Amniotic stem cell (primary cell): ENCODE measurements at places on chromosomes 5 and 9.

GRCh38 chr9:126390923-126391322 lies 64.3 kb downstream of the MVB12B start:
- DNase-seq: no peak

DNA sequence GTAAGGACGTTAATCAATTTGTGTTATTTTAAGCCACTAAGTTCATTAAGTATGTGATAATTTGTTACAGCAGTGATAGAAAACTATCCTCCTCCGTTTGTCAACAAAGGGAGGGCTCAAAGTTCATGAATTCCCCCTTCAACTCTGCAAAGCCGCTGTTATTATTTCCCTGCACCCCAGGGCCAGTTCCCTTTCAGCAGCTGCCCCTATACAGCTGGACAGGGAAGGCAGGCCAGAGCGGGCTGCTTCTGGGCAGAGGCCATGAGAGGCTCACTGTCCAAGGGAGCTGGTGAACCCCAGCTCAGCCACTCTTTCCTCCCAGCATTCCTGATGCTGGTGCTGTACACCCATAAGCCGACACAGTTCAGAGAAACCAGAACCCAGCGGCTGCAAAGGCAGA lies 102.4 kb upstream of the GPR151 start:
- DNase-seq: no peak

- DNase-seq: no peak
Observed at GRCh38 chr9:134307674-134308638, 18.3 kb upstream of the RXRA start.

GRCh38 chr5:133750356-133750755 lies 138.0 kb upstream of the FSTL4 start:
- no peak for DNase-seq

DNA sequence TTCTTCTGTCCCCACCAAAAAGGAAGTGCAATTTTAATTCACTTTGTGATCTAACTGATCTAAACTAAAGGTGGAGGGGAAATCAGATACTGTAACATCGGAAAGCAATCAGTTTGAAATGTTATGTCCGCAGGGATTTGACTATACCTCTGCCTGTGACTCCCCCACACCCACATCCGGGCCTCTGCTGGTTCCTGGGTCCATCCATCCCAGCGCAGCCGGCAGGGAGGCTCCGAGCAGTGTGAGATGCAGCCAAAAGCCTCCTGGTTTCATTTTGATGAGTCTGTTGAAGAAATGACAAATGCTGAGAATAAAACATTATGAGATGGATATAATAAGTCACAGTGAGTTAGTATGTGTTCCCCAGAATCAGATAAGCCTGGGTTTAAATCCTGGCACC lies 8.6 kb downstream of the FSTL4 start:
- no peak for DNase-seq

- DNase-seq: no peak
Observed at GRCh38 chr5:147805030-147805454, 22.5 kb upstream of the JAKMIP2 start.

DNA sequence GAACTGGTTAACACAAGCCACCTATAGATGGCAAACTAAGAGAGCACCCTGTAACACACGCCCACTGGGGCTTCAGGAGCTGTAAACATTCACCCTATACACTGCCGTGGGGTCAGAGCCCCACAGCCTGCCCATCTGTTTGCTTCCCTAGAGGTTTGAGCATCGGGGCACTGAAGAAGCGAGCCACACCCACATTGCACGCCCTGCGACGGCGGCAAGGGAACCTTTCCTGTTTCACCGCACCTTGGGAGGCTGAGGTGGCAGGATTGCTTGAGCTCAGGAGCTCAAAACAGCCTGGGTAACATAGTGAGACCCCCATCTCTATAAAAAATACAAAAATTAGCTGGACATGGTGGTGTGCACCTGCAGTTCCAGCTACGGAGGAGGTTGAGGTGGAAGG lies 76.6 kb downstream of the HRH2 start:
- no peak for DNase-seq

- DNase-seq: no peak
Observed at GRCh38 chr9:87798261-87798833, 72.4 kb downstream of the CTSL start.

DNA sequence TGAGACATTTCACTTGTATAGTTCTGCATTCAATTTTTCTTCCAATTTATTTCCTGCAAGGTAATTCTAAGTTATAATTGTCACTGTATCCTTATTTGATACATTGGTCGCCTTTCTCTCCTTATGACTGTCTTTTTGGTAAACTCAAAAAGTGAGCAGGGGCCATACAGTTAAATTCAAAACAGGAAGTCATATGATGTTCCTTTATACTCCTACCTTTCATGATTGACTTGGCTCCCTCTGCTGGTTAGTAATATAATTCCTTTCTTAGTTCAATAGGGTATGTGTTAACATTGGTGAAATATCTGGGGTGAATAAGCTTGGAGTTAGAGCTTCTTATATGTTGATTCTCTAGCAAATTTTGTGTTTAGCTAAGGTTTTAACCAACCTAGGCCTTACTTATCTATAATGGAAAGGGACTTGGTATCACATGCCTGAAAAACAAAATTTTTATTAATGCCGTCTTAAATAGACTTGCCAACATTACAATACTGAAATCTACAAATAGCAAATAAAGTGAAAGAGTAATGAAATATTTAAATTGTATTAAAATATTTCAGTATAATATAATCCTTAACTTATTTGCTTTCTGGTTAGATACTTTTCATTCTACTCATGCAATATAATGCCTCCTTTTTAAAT lies 6.0 kb upstream of the NIPBL start:
- DNase-seq: peak; percentile 67

DNA sequence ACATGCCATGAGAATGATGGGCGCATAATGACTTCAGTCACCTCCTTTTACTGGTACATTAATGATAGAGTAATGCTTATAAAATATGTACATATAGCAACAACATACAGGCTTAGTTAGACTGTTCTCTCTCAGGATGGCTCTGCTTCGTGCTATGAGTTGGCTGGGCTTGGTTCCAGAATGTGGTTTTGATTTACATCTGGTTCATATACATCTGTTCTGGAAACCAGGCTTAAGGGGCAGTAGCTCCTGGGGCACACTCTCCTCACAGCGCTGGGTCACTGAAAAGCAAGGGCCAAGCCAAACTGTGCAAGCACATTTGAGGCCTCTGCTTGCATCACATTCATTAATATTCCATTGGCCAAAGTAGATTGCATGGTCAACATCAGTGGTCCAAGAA lies 44.9 kb downstream of the PCSK1 start:
- DNase-seq: peak; percentile 18

GRCh38 chr5:37837414-37838032 lies 2.3 kb downstream of the GDNF start:
- DNase-seq: peak; percentile 58

- no peak for DNase-seq
Observed at GRCh38 chr5:80745490-80745889, 90.7 kb upstream of the DHFR start.

GRCh38 chr5:41408676-41409443 lies 101.5 kb downstream of the PLCXD3 start:
- DNase-seq: peak; percentile 10

DNA sequence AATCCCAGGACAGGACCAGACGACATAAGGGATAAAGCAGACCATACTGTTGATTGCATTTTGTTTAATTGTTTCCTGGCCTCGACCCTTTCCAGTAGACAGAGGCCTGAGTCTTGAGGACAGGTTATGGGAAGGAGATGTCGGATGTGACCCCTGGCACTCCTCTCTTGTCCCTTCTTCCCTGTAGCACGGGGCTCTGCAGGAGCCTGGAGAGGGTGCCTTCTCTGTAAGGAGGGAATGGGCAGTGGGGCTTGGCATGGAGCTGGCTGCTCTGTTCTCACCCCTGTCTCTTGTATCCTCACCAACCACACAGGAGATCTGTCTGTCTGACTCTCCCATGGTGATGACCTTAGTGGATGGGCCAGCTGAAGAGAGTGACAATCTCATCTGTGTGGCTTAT lies 40.1 kb upstream of the SLC2A8 start:
- DNase-seq: no peak

DNA sequence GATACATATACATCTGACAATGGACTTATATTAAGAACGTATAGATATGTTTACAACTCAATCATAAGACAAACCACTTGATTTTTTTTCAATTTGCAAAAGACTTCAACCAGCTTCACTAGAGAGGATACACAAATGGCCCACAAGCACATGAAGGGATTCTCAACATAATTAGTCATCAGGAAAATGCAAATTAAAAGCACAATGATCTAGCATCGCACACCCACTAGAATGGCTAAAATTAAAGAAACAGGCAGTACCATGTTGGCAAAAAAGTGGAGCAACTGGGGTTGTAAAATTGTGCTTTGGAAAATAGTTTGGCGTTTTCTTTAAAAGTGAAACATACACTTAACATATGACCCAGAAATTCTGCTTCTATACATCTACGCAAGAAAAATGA lies 80.0 kb upstream of the TRIO start:
- DNase-seq: no peak

GRCh38 chr9:19498015-19498414 lies 89.2 kb downstream of the ACER2 start:
- DNase-seq: no peak
